ENCODE measurements at places on chromosomes 4 and X.

- DNase-seq = no peak
These were observed 105.1 kb upstream of the ARHGAP24 start for GRCh38 chr4:85369703-85370380.

- DNase-seq = no peak
These were observed 155.7 kb upstream of the JADE1 start for GRCh38 chr4:128653527-128654444.

GRCh38 chrX:130754353-130754752 lies 148.7 kb downstream of the ENOX2 start:
- DNase-seq = no peak

DNA sequence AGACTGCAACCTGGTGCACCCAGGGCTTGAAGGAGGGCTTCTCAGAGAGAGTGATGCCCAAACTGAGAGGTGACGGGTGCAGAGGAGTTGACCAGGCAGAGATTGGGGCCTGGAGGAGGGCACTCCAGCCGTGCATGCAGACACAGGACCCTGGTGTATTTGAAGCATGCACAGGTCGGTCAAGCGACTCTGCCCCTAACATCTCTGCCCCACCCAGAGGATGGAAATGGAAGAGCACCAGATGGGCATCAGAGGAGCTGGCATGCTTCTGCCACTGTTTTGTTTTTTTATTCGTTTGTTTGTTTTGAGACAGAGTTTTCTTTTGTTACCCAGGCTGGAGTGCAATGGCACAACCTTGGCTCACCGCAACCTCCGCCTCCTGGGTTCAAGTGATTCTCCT lies 320.9 kb downstream of the EVC2 start:
- no peak for DNase-seq

DNA sequence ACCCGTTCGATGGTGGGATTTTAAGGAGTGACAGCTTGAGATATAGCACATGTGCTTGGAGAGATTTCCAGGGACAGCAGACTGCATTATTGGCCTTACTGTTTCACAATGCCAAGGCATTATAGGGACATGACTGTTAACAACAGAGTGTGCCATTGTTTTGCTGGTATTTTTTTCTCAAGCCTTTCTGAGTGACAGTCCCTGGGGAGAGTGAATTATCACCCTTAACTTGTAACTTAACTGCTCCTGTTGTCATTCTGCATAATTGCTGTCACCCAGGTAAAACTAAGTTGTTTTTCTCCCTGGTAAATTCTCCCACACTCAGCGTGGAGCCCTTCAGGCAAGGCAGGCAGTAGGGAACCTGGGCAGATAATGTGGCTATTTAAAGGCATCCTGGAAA lies 989.2 kb upstream of the LCORL start:
- DNase-seq = no peak

GRCh38 chr4:148283665-148284064 lies 158.5 kb downstream of the NR3C2 start:
- no peak for DNase-seq

DNA sequence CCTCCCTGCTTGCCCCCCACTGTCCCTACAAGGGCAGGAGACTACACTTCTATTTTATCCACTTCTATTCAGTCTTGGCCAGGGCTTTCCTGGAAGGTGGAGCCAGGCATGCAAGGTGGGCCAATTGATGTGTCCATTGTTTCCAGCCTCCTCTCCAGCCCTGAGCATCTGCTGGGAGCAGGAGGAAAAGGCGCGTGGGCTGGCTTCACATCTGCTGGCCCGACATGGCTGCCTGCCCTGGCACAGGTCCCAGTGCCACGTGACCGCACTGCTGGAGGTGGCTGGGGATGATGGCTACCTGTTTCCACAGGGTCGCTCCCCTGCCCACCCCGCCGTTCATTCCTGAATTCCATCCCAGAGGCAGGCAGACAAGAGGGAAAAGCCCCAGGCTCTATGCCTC lies 247.7 kb downstream of the AFAP1 start:
- DNase-seq = no peak

DNA sequence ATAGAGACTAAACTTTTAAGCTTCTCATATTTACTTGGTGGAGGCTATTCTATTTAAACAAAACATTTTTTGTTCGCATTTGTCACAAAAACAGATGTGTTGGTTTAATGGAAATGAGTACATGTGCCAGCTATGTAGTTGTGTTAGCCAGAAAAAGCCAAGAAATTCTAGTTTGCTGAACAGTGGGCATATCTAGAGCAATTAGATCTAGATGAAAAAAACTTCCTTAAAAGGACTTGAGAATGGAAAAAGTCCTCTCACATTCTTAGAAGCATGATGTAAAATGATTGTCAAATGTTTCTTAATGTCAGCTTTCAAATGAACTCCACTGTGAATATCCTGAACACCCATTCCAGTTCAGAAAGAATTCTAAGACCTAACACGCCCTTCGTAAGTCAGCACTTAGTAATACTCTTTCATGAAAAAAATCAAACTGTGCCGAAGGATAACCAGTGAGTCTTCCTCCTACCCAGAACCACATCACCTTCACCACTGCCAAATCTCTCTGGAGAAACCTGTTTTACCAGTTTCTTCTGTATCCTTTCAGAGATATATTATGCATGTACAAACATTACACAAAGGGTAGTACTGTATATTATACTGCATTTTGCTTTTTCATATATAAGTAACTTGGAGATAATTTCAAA lies 28.2 kb downstream of the PHKA1 start:
- no peak for DNase-seq

DNA sequence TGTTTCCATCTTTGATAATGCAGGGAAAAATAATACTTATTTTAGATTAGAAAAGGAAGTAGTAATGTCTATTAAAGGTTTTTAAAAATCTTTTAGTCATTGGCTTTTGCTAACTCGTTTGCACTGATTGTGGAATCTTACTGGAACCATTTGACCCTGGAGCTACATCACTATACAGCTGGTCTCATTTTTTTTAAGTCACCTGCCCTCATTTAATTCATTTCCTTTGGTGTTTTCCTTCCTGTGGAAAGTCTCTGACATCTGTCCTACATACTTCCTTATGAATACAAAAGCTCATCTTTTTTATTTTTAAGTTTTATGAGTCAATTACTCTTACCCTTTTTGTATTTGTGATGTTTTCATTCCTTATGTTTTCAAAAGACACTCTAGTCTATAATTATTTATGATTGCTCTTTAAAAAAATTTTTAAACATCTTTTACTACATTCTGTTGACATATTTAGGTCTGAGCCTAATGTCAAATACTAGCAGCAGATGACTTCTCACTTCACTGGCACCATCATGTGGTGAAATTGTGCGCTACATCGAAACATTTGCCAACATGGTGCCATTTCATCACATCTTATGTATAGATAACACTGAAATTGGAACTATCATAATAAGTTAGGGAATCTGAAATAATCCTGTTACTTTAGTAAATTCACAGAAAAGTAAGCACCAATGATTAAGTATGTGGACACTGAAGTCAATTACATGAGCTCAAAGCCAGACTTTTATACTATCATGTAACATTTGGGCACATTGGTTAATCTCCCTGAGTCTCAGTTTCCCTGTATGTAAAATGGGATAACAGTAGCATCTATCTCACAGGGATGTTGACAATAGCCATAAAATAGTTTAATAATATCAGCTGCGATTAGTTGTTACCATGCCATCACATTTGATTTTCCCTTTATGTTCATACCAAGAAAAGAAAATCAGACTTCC lies 9.4 kb upstream of the MMAA start:
- DNase-seq = peak; percentile 80

GRCh38 chr4:168386002-168386401 lies 67.5 kb upstream of the DDX60 start:
- DNase-seq = no peak

GRCh38 chr4:10535912-10536311 lies 78.7 kb upstream of the ZNF518B start:
- DNase-seq = no peak

- DNase-seq = no peak
These were observed 173.9 kb downstream of the GRXCR1 start for GRCh38 chr4:43066415-43066814.

GRCh38 chr4:87006426-87006675 lies 71.5 kb downstream of the AFF1 start:
- DNase-seq = no peak

- DNase-seq = no peak
These were observed 34.9 kb downstream of the MAML3 start for GRCh38 chr4:140118931-140119640.

DNA sequence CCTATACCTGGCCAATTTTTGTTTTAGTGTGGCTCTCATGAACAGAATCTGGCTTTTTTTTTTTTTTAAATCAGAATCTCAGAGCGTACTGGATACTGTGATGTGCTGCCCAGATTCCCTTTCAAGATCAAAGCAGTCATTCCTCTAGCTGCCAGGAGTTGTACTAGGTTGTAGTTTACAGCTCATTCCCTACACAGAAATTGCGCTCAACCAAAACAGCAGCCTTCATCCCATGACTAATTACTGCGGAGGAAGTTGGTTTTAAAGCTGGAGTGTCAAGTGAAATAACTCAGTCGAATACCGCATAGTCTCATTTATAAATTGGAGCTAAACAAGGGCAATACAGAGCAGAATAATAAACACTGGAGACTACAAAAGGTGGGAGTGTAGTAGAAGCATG lies 12.2 kb upstream of the TMPRSS11B start:
- no peak for DNase-seq

- DNase-seq = no peak
These were observed 32.1 kb downstream of the ZBTB49 start for GRCh38 chr4:4321951-4322688.

- no peak for DNase-seq
These were observed 79.4 kb downstream of the ADGRG4 start for GRCh38 chrX:136380010-136380769.

- no peak for DNase-seq
These were observed 5.7 kb downstream of the KCND1 start for GRCh38 chrX:48965959-48966358.

DNA sequence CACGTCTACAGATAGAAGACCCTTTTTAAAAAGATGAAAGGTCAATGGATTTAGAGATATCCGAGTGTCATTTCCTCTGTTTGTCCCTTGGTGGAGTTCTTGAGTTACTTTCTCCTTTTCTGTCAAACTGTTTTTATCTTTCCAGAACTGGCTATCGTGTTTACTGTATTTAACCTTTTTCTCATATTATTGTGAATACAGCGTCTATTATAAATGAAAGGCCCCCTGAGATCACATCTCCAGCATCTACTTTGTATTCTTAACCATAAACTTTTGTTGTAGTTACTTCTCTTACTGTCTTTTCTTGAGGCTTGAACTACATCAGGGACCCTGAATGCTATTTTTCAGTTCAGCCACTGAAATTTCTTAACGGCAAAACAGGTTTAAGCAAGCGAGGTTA lies 4.0 kb upstream of the PCDH7 start:
- DNase-seq = no peak

DNA sequence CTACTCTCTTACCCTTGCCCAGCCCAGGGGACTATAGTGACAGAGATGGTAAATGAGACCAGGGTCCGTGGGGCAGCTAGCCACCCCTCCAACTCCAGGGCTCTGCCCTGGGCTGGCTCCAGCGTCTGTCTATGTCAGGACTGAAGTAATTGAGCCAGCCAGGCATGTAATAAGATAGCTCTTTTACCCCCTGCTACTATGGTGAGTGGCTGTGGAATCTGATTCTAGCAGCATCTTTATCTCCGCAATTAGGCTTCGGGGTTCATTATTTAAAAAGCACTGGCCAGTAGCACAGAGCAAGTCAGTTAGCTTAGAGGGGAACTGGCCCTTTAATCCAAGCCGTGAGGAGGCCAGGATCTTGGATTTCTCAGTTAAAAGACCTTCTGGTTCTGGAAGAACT lies 123.3 kb upstream of the RAI2 start:
- no peak for DNase-seq

DNA sequence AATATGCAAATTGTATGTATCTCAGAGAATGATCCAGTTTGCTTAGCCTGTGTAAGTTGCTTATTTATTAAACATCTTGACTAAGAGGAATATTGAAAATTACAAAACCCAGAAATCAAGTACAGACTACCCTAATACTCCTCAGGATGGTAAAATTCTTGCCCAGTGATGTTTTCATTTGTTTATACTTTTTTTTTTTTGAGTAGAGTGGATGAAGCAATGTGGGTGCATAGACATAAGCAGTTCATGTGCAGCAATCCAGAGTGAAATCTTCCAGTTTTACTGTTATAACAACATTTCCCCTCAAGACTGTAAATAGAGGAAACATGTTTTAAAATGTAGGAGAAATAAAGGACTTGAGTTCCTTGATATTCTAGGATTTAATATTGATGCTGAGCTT lies 4.7 kb downstream of the GLRB start:
- no peak for DNase-seq

DNA sequence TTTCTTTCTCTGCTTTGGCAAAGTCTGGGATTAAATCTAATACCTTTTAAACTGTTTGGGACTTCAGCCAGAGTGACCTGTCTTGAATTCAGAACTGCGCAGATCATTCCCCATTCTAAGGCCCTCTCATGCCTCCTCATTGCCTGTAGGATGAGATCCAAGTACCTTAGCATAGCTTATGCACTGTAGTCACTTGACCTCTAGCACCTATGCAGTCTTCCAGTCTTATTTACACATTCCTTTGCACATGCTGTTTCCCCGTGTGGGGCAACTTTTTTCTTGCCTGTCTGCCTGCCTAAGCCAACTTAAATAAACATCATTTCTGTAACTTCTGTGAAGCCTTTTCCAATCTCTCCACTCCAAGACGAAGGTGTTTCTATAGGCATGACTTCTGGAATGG lies 68.4 kb downstream of the AR start:
- DNase-seq = no peak

- DNase-seq = peak; percentile 35
These were observed 64.9 kb downstream of the N4BP2 start for GRCh38 chr4:40121515-40121914.

DNA sequence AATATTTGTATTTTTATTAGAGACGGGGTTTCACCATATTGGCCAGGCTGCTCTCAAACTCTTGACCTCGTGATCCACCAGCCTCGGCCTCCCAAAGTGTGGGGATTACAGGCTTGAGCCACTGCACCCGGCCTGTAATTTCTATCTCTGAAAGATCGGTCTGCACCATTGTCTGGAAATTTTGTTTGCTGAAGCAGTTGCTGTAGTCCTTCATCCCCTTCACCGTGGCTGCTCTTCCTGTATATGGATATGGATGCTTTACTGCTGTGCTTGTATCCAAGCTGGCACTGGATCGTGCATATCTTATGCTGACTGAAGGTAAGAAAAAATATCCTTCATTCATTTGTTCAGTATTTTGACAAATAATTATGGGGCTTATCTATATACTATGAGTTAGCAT lies 338.4 kb upstream of the GNPDA2 start:
- no peak for DNase-seq

GRCh38 chrX:97728215-97728614 lies 844.5 kb downstream of the RPA4 start:
- DNase-seq = no peak

GRCh38 chr4:6435010-6435409 lies 37.4 kb downstream of the PPP2R2C start:
- no peak for DNase-seq

GRCh38 chrX:17470136-17470535 lies 95.1 kb downstream of the NHS start:
- no peak for DNase-seq

DNA sequence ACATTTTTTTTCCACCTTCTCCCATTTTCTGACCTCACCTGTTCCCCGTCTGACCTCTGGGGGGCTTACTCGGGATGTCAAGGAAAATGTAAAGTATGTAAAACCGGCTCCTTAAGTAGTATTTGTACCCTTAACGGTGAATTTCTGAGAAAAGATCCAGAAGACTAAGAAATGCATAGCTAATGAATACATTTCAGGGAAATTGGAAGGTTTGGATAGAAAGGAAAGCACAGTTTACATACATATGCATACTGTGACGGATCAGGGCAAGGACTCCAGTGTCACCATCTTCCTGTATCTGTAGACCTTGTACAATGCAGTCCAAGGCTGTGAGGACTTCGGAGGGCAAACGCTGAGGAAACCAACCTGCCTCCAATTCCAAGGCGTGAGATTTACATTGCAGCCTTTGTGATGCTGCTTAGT lies 2185.9 kb upstream of the TENM3 start:
- DNase-seq = no peak
